AG20443 (cell line): ENCODE measurements at places on chromosomes 2 and 18.

- no peak for DNase-seq
Measured at GRCh38 chr2:174176898-174177297, 71.4 kb downstream of the OLA1 start.

GRCh38 chr2:186603286-186603685 lies 13.4 kb downstream of the ITGAV start:
- DNase-seq = no peak

GRCh38 chr2:11644293-11644692 lies 25.7 kb downstream of the NTSR2 start:
- no peak for DNase-seq

- DNase-seq = no peak
Measured at GRCh38 chr2:119433636-119434327, 2.1 kb downstream of the TMEM37 start.

DNA sequence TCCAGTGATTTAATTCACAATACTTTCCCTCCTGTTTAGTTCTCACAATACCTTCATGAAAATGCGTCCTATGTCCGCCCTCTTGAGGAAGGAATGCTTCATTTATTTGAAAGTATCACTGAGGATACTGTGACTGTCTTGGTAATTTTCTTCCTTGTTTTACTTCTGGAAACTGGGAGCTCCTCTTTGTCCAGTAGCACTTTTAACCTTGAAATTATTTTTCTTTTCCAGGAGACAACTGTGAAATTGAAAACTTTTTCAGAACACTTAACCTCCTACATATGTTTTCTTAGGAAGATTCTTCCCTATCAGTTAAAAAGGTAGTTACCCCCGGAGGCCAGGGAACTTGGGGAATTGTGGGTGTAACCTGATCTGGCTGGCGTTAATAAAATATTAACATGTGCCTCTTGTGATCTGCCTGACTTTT lies 58.9 kb upstream of the STON1 start:
- peak; percentile 55 for DNase-seq

- DNase-seq = no peak
Measured at GRCh38 chr2:141778315-141778835, 352.4 kb downstream of the LRP1B start.

GRCh38 chr2:118301248-118301647 lies 213.0 kb downstream of the INSIG2 start:
- no peak for DNase-seq

GRCh38 chr2:172168917-172169346 lies 66.2 kb upstream of the DLX2 start:
- DNase-seq = peak; percentile 50

GRCh38 chr2:203805486-203805838 lies 62.1 kb upstream of the CTLA4 start:
- DNase-seq = no peak

- peak; percentile 28 for DNase-seq
Measured at GRCh38 chr2:145066856-145067548, 547.1 kb upstream of the ZEB2 start.

DNA sequence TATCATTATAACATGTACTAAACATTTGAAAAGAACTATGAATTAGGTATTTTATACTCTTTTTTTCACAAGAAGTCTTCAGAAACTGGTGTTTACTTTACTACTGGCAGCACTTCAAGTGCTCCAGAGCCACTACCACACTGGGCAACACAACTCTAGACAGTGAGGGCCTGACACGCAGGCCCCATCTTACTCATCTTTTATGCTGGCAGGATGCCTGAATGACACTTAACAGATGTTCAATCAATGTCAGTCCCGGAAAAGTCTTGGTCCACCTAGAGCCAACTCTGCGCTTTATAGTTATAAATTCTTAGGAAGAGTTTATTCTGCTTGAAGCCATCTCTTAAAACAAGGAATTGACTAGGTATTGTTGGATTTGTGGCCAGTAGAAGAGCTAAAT lies 8.7 kb upstream of the WIPF1 start:
- DNase-seq = peak; percentile 83

- DNase-seq = peak; percentile 42
Measured at GRCh38 chr2:36455788-36456187, 100.2 kb downstream of the CRIM1 start.

DNA sequence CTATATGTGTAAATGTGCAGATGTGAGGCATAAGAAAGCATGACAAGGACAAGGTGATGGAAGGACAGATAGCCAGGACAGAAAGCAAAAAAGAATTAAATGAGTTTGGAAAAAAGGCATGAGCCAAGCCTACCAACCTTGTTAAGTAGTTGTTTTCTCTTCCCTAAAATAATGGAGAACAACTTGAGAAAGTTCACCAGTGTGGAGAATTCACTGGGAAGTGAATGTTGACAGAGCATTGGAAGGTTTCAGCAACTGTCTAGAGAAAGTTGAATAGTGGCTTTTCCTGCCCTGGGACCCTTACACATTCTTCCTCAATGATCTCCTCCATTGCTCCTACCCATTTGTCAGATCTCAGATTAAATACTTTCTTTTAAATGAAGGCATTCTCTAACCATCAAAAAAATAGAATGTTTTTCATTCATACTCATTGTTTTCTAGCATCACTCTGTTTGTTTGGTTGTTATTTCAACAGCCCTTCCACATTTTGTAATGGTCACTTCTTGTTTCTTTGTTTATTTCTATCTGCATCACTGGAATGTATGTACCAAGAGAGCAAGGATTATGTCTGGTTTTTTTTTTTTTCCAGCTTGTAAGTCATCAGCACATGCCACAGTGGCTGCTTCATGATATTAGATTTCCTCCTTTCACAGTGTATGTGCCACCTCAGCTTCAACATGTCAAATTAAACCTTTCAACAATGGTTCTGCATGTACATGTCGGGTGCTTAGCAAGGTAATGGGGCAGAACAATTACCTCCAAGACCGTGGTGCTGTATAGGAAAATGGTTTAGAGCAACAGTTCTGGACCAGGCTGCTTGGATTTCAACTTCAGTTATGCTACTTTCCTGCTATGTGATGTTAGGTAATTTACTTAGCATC lies 586.0 kb upstream of the VRK2 start:
- DNase-seq = no peak

DNA sequence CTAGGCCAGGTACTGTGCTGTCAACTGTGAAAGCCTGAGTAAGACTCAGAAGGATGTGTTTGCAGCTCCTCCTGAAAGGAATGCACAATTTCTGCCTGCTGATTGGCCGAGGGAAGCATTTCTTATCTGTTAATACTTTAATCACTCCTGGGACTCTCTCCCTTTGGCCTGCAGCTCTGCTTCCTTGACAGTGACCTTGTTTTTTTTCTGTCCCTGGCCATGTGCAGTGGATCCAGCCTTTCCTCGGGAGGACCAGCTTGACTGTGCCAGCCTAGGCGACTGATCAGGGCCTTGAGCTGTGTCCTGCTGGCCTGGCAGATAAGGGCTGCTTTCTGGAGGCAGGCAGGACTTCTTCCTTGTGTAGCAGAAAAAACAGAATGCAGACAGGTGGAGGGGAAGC lies 10.0 kb downstream of the RNF144A start:
- peak; percentile 11 for DNase-seq
